ENCODE measurements at places on chromosomes 5 and 9.

DNA sequence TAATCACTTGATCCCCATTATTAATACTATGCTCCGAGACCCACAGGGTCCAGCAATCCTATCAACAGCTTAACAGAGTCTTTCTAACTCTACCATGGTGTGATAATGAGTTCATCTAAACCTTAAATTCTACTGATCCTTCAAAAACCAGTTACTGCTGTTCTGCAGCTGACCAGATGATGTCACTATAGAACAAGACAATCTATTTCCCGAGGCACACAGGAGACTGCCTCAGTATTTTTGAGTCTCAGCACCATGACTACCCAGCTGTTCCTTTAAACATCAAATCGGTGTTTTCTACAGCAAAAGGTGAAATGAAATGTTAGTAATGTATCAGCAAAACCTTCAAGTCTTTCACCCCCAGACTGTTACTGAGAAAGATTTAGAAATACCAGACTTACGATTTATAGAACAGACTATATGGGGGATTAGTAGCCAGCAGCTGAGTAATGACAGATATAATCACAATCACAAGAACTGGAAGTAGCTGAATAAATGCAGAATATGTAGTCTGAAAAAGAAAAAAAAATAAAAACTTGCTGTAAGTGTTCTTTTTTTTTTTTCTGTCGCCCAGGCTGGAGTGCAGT, 16.9 kb downstream of the DNAJC18 start:
- DNase-seq, result no peak

DNA sequence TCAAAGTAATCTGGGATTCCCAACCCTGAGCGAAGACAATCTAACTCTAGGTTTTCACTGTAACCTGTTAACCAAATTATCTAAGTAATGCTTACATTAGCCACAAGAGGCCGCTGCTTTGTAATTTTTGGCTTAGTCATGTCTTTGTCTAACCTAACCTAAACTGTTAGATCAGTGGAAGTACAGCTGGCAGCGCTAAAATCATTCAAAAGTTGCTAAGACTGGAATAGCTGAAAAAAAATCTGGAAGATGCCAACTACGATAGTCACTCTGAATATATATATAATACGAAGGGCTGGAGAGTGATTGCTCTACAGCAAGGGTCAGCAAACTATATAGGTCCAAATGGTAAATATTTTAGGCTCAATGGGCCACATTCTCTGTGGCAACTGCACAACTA, 60.2 kb downstream of the FBXO38 start:
- DNase-seq, result no peak

- no peak for DNase-seq
Observed at GRCh38 chr9:18338042-18338441, 135.9 kb upstream of the ADAMTSL1 start.

GRCh38 chr5:59040804-59041201, 457.9 kb downstream of the RAB3C start:
- DNase-seq, result no peak

GRCh38 chr5:61837788-61838187, 468.2 kb upstream of the KIF2A start:
- DNase-seq, result no peak

DNA sequence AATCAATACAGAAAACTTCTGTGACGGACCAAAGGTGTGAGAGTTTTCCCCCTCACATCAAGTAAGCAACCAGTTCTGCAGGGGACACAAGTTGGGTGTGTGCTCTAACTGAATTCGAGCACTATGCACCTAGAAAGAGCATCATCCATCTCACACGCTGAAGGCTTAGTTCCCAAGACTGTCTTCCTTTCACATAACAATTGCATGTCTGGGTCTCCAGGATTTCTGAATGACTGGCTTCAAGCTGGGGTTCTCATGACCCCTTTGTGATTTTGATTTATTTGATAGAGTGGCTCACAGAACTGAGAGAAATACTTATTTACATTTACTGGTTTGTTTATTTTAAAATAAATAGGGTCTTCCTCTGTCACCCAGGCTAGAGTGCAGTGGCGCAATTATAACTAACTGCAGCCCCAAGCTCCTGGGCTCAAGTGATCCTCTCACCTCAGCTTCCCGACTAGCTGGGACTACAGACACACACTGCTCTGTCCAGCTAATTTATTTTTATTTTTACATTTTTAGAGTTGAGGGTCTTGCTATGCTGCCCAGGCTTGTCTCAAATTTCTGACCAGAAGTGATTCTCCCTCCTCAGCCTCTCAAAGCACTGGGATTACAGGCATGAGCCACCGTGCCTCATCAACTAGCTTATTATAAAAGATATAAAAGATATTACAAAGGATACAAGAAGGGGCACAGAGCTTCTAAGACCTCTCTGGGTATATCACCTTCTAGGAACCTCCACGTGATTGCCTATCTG, 316.7 kb upstream of the CDH12 start:
- no peak for DNase-seq

GRCh38 chr5:95936812-95937397, 24.7 kb downstream of the ELL2 start:
- DNase-seq, result no peak

DNA sequence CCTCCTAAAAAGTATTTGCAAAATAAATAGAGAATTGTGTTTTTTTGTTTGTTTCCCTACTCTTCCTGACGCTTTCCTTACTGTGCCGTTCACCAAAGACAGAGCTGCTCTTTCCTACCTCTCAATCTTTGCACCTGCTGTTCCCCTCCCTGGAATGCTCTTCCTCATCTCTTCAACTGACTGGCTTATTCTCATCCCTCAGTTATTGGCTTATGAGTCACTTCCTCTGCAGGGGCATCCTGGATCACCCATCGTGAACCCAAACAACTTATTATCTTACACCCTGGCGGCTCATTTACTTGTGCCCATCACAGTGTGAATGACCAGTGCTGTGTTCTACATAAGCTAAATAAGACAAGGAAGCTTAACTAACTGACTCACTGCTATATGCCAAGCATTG, 36.1 kb upstream of the CCNG1 start:
- DNase-seq, result no peak

DNA sequence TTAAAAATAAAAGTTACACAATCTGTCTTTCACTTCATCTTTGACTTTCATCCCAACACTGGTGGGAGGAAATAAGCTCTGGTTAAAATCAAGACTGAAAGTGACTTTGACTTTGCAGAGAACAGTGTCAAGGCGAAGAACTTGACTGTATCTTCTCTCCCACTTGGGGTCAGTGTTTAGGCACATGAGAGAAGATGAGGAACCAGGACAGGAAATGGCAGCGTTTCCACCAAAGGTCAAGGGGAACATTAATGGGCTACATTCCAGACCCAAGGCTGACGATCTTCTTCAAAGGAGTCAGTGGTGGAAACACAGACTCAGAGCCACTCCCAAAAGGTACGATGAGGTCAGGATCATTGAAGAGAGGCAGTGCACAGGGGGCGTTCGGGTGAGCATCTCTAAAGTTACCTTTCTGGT, 409.5 kb downstream of the ARHGEF28 start:
- no peak for DNase-seq

DNA sequence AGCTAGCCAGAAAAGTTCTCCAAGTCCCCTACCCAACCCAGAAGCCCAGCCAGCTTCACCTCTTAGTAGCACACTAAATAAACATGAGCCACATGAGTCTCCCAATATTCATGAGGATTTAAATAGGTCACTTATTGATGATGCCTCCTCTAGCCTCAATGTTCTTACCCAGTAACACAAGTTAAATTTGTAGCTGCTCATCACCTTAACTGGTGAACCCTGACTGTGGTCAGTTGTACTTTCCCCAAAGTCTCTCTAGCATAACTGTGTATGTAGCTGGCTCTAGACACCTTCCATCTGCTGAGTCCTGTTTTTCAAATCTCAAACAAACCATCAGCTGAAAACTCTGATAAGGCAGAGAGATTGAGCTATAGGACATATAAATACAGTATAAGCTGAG, 100.3 kb upstream of the ELAVL2 start:
- no peak for DNase-seq

DNA sequence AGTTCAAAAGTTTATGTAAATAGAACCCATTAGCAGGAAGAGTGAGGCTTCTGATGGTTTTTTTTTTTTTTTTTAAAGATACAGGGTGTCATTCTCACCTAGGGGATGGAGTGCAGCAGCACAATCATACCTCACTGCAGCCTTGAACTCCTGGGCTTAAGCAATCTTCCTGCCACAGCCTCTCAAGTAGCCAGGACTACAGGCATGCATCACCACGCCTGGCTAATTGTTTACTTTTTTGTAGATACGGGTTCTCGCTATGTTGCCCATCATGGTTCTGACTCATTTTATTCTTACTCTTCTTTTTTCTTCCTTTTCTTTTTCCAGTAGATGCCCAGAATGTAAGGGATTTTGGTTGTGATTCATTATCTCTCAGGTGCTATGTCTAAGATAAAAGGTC, 201.1 kb downstream of the NNT start:
- no peak for DNase-seq

GRCh38 chr5:106205916-106206571, 1464.7 kb downstream of the EFNA5 start:
- no peak for DNase-seq

GRCh38 chr5:91027405-91028139, 355.5 kb downstream of the ARRDC3 start:
- no peak for DNase-seq

DNA sequence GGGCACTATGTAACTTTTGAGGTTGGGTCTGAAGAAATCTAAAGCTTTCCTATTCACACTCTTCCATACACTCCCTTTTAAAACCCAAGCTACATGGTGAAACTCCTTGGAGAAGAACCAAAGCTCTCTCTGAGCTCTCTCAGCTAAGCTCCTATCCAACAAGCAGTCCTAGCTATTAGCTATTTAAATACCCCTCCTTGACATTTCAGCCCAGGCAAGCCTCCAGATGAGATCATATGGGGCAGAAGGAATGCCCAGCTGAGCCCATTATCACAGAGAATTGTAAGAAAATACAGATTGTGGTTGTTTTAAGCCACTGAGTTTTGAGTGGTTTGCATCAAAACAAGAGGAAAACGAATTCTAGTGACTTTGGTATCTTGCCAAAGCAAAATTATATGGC, 15.2 kb downstream of the HSPB3 start:
- no peak for DNase-seq

- no peak for DNase-seq
Observed at GRCh38 chr5:1881098-1881572, 1.6 kb downstream of the IRX4 start.

DNA sequence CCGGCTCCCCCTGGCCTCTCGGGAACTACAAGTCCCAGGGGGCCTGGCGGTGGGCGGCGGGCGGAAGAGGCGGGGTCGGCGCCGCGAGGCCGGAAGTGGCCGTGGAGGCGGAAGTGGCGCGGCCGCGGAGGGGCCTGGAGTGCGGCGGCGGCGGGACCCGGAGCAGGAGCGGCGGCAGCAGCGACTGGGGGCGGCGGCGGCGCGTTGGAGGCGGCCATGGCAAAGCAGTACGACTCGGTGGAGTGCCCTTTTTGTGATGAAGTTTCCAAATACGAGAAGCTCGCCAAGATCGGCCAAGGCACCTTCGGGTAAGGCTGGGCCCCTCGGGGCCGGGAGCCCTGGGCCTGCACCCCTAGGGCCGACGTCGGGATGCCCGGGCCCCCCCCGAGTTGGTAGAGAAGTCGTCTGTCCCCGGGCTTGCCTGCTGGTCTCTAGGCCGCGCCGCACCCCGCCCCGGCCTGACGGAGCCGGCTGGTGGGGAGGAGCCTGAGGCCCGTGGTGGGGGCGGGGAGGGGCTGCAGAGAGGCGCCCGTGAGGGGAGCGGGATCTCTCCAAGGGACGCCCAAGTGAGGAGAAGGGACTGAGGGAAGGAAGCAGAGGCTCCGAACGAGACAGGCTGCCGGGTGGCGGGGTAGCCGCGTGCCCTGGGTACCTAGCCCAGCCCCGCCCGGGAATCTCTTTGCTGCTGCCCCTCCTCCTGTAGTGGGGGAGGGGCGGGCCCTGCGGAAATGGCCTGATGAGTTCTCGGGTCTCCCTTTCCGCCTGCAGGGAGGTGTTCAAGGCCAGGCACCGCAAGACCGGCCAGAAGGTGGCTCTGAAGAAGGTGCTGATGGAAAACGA, at the start of gene CDK9:
Gene CDK9, plus strand, starts transcription at position 102 of the 840 bp plus-strand sequence. Its CDS starts 115 bp downstream, at position 217.
- DNase-seq, result peak; percentile 85

DNA sequence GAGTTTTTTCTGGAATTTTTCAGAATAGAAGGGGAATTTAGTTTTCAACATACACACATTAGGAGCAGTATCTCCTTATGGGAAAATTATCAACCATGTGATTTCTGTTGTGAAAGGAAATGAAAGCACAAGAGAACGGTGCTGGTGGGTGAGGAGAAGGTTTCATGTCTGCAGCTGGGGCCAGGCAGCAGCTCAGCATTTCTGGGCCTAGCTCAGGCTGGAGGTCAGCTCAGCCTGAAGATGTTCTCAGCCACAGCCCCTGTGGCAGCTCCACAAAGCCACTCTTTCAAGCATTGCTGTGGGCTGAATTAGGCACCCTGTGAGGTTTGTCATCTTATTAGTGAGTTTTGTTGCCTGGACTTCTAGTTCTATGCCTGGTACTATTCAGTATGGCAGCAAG, 90.3 kb downstream of the DIRAS2 start:
- DNase-seq, result no peak

DNA sequence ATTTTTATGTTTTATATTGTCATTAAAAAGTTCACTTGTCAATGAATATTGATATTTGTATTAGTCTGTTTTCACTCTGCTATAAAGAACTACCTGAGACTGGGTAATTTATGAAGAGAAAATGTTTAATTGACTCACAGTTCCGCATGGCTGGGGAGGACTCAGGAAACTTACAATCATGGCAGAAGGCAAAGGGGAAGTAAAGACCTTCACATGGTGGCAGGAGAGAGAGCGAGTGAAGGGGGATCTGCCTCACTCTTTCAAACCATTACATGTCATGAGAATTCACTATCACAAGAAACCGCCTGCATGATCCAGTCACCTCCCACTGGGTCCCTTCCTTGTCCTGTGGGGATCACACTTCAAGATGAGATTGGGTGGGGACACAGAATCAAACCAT, 27.4 kb downstream of the SRD5A1 start:
- no peak for DNase-seq

- DNase-seq, result no peak
Observed at GRCh38 chr9:74777136-74777879, 110.4 kb downstream of the TRPM6 start.

GRCh38 chr9:70488098-70488792, 73.8 kb upstream of the KLF9 start:
- no peak for DNase-seq

GRCh38 chr5:72908664-72909063, 47.2 kb upstream of the FCHO2 start:
- DNase-seq, result no peak

Measured in anterior cingulate cortex (tissue), 58 donors.